ENCODE measurements at places on chromosomes 6 and 20.

- DNase-seq, result no peak
Measured at GRCh38 chr6:169370054-169370453, 116.4 kb upstream of the THBS2 start.

DNA sequence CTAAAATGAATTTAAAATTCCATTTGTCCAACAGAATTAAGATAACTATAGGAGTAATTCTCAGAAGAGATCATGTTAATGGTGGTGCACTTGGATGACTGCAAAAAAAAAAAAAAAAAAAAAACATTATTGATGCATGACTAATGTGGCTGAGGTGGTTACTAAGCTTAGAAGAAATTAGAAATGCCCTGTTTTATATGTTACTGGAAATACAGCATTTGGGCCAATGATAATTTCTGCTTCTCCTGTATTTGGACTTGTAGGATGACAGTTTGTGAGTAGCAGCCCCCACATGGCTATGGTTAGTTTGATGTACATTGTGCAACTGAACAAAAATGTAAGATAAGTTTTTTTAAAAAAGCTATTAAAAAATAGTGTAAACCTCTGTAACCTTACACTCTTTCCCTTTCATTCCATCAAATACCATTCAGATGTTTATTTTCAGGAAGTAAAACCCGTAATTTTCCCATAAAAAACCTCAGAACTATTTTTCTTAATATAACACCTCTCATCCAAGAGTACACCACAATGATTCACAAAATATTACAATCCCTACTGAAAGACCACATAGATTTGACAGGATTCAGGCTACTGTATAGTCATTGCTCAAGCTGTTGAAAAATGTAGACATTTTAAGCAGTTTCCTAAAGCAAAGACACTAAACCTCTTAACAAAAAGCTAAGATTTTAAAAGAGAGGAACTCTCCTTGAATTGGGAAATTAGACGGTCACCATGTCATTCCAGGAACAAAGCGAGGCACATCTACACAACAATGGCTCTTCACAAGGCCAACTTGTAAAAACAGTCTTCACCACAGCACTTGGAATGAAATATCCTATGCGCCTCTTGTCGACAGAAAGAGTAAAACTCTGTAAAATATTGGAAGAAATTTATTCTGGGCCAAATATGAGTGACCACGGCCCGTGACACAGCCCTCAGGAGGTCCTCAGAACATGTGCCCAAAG is 83.0 kb downstream of the WDR27 start:
- no peak for DNase-seq

- no peak for DNase-seq
Measured at GRCh38 chr6:82017288-82017687, 230.3 kb downstream of the IBTK start.

- DNase-seq, result no peak
Measured at GRCh38 chr20:21739682-21740081, 34.2 kb downstream of the PAX1 start.

DNA sequence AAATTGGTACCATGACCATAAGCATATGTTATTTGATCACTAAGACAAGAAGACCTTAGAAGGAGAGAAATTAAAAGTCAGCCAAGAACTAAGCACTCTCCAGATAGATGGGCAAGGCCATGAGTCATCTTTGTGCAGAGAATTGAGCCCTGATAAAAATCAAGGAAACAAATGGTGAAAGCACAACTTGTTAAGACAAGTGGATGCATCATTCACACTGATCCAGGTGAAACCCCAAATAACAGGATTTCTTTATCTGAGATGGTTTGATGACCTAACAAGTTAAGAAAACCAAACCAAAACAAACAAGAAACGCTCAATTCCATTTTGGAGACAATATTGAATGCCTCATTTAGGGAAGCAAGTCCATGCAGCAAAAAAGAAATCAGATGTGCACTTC is 121.6 kb downstream of the ADAT2 start:
- no peak for DNase-seq

DNA sequence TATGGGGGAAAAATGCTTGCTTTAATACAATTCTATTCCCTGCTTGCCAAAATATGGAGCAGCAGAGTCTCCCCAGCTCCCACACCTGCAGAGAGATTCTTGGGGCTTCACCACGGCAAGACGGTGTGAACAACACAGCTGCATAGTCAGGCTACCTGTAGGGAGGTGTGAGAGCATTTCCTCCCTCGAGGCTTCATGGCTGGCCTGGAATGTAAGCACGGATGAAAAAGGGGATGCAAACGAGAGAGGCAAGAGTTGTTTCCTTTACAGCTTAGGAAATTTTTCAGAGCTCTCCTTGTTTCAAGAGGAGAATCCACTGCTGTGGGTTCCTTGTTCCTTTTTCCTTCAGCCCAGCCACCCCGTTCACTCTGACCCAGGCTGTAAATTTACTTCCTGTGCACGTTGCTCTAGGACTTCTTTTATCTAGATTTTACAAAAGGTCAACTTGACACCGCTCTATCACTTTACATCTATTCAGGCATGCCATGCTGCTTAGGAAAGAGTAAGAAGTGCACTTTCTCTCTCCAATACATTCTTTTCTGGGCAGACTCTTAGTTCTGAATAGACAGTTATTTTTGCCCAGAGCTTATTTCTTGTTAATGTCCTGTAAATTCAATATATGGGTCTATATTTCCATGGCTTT is 197.1 kb downstream of the KHDC1L start:
- DNase-seq, result no peak

GRCh38 chr20:50376888-50377459 is 133.2 kb upstream of the PTPN1 start:
- no peak for DNase-seq

DNA sequence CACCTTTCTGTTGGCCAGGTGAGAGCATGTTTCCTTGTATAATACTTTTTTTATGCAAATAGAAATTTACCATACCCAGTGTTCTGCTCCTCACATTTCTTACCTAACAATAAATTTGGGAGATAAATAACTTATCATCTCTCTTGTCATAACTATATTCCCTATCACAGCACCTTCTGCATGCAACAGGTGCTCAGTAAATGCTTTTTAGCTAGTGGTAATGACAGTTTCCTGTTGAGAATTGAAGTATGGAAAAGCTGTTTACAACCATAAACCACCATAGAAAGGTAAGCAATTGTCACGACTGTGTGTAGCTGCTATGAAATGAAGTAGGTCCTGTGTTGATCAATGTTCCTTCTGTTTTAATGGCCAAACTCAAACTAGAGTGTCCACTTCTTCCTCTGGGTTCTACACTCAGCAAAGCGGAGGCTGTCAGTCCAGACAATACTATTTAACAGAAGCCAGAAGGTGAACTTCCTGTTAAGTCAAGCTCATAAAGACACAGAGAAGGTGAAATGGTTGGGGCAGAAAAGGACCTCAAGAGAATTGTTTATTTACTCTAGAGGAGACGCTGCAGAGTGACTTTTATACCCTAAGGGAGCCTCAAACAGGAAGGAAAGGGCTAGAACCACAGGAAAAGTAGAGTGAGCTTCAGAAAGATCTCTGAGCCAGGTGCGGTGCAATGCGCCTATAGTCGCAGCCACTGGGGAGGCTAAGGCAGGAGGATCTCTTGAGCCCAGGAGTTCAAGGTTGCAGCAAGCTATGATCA is 84.0 kb upstream of the SLC22A16 start:
- no peak for DNase-seq

DNA sequence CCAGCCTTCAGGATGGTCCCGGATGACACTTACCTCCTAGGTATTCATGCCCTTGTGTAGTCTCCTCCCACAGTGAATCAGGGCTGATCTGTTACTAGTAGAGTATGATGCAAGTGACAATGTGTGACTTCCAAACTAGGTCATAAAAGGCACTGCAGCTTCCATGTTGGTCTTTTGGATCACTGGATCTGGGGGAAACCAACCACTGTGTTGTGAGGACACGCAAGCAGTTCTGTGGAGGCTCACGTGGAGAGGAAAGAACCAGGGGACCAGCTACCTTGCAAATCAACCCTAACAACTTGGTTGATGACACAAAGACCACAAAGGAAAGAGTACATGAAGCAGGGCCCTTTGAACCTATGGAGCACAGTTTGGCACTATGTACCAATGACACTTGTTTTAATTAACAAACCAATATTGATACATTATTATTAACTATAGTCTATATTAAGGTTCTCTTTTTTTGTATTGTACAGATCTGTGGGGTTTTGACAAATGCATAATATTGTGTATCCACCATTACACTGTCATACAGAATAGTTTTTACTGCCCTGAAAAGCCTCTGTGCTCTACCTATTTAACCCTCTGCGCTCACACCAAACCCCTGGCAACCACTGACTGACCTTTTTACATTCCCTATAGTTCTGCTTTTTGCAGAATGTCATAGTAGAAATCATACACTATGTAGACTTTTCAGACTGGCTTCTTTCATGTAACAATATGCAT is 16.3 kb upstream of the SDCBP2 start:
- DNase-seq, result no peak

- DNase-seq, result no peak
Measured at GRCh38 chr20:35120012-35120701, 27.0 kb downstream of the EDEM2 start.

DNA sequence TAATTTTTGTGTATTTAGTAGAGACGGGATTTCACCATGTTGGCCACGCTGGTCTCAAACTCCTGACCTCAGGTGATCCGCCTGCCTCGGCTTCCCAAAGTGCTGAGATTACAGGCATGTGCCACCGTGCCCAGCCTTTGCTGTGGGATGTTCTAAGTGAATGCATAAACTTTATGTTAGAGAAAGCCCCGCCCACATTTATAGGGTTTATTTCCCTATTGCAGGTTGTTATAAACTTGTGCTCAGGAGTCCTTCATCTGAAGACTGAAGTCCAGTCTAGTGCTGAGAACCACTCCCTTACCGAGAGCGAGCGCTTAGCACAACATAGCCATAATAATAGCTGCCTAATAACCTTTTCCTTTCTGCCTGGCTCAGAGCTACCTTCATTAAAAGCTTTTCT is 75.4 kb upstream of the ZNF217 start:
- no peak for DNase-seq

DNA sequence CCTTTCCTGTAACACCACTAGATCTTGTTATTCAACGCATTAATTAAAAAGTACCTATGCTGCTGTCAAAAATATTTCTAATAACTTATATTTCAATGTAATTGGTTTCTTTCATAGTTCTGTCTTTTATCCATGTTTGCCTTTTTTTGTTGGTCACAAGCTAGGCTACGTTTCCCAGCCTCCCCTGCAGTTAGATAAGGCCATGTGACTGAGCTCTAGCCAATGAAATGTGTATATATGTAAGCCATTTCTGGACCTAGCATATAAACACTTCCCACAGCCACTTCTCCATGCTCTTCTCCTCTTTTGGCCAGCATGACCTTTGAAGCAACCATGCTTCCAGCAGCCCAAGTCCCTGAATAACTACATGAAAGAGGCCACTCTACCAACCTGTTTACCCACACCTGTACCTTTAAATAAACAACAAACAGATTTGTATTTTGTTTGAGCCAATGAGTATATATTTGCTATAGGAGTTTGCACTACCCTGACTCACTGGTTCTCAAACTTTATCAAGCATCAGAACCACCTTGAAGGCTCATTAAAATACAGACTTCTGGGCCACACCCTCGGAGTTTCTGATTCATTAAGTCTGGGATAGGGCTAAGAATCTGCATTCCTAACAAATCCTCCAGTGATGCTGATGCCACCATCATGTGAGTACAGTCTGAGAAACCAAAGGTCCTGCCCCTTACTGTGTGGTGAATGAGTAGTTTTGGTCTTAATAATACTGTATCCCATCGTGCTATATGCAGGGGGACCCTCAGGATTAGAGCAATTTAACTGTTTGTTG is 45.6 kb upstream of the BEND6 start:
- no peak for DNase-seq

- no peak for DNase-seq
Measured at GRCh38 chr6:296151-297122, 4.2 kb downstream of the DUSP22 start.

DNA sequence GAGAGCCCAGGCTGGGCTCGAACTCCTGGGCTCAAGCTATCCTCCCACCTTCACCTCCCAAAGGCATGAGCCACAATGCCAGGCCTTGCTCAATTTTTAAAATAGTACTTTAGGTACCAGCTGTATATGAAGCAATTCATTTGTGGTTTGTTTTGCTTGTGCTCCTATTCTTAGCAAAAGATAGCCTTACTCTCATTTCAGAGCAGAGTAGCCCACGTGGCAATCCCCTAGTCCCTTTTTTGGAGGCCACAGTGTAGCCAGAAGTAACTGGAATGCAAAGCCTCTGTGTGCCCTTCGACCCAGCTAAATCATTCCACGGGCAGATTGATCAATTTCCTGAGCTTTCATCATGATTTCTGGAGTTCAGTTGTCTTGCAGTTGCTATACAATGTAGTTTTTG is 372.2 kb downstream of the NRN1 start:
- no peak for DNase-seq
